ENCODE measurements at places on chromosomes 3 and 15.
A peak's percentile ranks its signal among the peaks of the same experiment; 100 is the strongest.

GRCh38 chr3:66039590-66039887 lies 821 bp upstream of the MAGI1 start:
- no peak for DNase-seq

- DNase-seq, result no peak
Measured at GRCh38 chr3:30749230-30749629, 142.8 kb downstream of the TGFBR2 start.

- no peak for DNase-seq
Measured at GRCh38 chr3:171169866-171170265, 143.3 kb upstream of the SLC2A2 start.

- DNase-seq, result no peak
Measured at GRCh38 chr3:189641776-189642175, 10.6 kb downstream of the TP63 start.

GRCh38 chr3:25781758-25782594 lies 1.3 kb downstream of the NGLY1 start:
- DNase-seq, result no peak

GRCh38 chr3:176739159-176739558 lies 458.1 kb downstream of the TBL1XR1 start:
- DNase-seq, result no peak

DNA sequence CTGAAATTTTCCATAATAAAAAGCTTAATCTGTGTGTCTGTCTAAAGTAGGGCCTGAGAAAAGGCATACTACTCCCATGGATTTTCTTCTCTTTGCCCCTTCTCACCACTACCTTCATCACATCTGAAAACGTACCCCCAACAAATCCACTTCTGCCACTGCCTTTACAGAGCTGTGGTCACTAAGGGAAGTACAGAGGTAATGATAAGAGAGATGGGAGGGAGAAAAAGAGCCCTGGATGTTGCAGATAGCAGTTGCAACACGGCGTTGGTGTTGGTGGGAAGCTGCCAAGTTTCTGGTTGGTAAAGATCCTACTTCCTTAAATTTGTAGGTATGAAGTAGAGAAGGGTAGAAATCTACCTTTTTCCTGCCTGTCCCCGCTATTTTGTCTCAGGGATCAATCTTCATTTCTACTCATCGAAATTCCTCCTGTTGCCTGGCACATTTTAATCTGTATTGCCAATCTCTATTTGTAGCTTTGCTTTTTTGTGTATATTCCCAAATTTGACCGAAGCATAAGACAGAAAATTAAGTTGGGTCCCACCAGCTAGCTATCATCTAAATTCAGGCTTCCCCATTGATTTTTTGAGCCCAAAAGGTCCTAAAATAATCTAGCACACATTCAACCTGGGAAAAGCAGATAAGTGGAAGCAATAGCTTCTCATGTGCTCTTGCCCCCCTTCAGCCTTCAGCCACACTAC lies 102.9 kb downstream of the TFDP2 start:
- DNase-seq, result no peak

DNA sequence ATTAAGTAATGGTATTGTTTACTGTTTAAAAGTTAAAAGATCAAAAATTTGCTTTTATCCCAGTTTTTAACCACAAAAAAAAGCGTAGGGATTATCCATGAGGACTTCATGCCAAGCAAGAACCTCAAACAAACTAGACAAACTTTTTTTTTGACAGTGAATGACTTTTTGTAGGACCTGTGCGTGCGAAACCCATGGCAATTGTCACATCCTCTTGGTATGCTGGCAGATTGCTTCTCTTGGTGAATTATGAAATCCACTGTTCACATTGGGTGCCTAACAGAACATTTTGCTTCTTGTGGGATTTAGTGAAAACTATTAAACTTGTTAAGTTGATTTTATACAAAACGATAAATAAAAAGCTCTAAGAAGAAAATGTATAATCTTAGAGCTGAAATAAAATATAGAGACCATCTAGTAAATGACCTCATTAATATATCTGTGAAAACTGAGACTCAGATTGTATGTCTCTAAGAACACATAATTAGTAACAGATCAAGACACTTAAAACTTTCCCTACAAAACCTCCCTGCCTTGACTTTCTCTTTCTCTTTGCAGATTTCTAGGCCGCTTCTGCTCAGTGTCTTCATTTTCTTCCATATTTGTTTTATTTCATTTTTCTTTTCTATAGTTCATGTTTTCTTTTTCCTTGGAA lies 87.3 kb upstream of the CGNL1 start:
- DNase-seq, result no peak

DNA sequence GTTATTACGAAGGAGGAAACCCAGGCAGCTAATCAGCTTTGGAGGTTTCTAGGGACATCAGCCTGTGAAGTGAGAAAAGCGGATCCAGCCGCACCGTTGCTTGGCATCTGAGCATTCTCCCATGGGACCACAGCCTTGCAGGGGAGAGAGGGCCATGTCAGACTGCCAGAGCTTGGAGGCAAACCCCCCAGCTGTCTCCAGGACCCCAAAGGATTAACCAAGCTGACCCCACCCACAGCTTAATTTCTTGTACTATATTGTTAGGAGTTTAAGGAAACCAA lies 5.1 kb downstream of the IGDCC3 start:
- DNase-seq, result no peak

GRCh38 chr3:196518966-196519717 lies 4.0 kb upstream of the SMCO1 start:
- DNase-seq, result peak; percentile 40

- no peak for DNase-seq
Measured at GRCh38 chr15:89299896-89300295, 34.7 kb downstream of the POLG start.

GRCh38 chr3:107775974-107776373 lies 253.2 kb downstream of the BBX start:
- DNase-seq, result no peak

GRCh38 chr3:189132231-189132671 lies 39.5 kb upstream of the TPRG1 start:
- DNase-seq, result peak; percentile 39

DNA sequence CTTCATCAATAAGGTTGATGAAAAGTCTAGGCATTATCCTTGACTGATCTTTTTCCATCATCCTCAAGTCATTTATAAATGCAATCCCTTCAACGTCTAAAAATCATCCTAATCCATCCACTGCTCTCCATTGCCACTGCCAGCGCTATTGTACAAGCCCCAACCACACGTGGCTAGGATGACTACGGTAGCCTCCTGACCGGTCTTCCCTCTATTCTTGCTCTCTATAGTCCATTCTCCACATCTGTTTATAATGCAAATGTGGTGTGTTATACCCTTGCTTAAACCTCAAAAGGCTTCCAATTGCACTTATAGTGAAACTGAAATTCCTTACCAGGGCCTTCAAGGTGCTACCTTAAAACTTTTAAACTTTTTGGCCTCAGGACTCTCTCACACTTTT lies 410.6 kb upstream of the ADAMTS9 start:
- no peak for DNase-seq

DNA sequence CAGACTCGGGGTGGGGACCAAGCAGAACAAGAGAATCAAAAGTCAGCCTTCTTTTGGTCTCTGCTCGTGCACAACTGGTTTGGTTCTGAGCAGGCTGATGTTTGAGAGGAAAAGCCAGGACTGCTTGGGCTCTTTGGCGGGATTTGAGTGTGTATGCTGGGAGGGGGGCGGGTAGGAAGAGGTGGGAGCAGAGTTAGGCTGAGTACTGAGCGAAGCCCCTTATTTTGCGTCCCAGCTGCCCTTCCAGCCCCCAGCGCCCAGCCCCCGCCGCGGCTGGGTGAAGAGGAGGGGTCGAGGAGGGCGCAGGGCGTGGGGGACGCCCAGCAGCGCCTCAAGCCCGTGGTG lies 153.5 kb upstream of the GOLIM4 start:
- no peak for DNase-seq

DNA sequence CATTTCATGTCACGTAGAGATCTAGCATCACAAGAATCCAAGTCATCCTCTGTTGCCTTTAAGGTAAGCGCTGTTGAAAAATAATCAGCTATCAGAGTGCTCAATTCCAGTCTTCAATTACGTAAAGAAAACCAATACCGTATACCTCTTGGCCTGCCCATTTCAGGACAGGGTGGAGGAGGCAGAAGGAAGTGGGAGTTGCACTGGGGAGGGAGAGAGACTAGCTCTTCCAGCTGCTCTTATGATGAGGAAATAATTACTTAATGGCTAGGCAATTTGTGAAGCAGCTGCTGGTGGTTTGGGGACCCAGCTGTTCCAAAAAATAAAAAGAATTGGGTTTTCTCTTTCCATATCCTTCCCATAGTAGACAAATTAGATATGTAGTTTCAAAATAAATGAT lies 365.8 kb upstream of the MCTP2 start:
- DNase-seq, result no peak

- no peak for DNase-seq
Measured at GRCh38 chr3:190449801-190450200, at the start of gene TMEM207. TSS of gene TMEM207 (minus strand) at chr3:190449901. CDS start at chr3:190449809, 92 bp downstream.

DNA sequence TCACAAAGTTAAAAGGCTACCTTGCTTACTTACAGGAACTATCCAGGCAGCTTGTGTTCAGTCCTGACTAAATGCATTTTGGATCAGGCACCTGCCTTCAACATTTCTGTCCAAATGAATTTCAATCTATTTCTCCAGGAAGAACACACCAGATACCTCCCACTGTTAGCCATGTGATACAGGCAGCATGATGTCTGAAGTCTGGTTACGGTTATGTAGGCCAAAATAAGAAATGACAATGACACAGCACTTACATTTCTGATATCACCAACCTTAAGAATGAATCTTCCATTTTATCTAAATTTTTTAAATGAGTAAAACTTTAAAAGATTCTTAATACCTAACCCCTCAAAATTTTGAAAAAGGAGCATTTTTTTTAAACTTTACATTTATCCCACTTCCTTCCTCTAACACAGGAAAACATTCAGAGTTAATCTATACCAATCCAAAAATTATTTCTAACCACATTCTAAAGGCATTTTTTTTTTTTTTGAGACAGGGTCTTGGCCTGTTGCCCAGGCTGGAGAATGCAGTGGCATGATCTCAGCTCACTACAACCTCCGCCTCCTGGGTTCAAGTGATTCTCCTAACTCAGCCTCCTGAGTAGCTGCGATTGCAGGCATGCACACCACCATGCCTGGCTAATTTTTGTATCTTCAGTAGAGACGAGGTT lies at the start of gene MAP4:
MAP4 (minus strand) TSS at position 116 of the 673 bp plus-strand sequence. CDS start 17,556 bp downstream, outside the sequence.
- no peak for DNase-seq

DNA sequence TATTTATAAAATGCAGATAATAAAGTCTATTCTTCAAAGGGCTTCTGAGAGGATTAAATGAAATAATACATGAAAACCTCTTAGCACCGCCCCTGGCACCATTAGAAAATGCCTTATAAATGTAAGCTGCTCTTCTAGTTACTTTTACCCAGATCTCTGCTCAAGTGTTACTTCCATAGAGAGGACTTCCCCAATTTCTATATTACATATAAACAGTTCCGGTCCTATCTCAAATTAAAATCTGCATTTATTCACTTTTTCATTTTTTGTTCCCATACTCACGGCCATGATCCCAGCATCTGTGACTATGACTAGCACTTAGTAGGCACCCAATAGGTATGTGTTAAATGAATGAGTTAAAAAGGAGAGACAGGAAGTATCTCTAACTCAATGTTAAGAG lies 890.9 kb upstream of the CFAP20DC start:
- no peak for DNase-seq

DNA sequence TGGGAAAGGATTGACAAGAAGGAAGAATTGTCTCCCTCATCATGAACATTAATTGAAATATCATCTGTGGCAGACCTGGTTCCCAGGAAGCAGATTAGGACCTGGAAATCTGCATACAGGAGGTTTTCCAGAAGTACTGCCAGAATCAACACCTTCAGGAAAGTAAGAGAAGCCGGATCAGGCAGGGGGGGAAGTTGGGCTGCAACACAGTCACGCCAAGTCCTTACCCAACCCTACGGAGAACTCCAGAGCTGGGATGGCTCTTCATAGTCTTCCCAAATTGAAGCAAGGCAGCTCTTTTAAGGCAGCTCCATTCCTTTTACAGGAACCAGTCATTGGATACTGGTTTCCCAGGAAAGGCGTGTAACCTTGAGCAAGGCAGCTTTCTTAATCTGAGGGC lies 35.2 kb upstream of the BFSP2 start:
- no peak for DNase-seq

GRCh38 chr15:65971741-65971995 lies 102.4 kb downstream of the RAB11A start:
- no peak for DNase-seq

GRCh38 chr15:73935547-73935946 lies 9.3 kb downstream of the LOXL1 start:
- DNase-seq, result no peak

DNA sequence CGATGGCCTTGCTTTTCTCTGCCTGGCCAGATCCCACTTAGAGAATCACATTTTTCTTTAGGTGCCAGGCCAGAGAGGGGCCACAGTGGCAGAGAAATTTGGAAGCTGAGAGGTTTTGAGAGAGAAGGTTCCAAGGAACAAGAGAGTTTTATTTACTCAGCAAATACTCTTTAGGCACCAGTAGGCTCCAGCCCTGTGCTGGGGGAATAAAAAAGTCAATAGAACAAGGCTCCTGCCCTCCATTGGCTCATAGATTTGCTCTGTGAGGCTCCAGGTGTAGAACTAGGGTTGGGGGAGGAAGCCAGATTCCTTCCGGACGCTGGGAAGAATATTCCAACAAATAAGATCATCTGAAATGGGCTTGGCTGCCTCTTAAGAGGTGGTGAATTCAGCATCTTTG lies 59.9 kb downstream of the ST8SIA2 start:
- no peak for DNase-seq

GRCh38 chr3:86737517-86737916 lies 253.4 kb downstream of the VGLL3 start:
- DNase-seq, result no peak

GRCh38 chr3:151445273-151446001 lies 15.4 kb downstream of the IGSF10 start:
- DNase-seq, result no peak

GRCh38 chr15:69358850-69359249 lies 55.3 kb upstream of the KIF23 start:
- no peak for DNase-seq

DNA sequence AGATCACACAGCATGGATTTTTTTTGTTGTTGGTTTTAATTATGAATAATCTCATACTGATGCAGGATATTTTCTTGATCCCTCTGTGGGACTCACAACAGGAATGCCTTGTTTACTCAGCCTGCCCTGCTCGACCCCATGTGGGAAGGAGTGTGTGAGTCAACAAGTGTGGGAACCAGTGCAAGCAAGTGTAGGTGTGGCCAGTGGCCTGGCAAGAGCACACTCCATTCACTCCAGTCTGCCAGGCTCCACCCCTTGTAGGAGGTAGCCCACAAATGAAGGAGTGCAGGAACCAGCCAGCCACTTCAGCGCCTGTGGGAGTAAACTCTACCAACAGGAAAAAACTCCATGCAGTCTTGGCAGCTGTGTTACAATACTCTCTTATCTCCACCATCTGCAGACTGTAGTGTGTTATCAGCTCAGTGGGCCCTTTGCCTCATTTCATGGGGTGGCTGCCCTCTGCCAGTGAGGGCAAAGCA lies 393.6 kb downstream of the OTOL1 start:
- DNase-seq, result no peak

- DNase-seq, result no peak
Measured at GRCh38 chr3:150942221-150942620, 30.3 kb downstream of the CLRN1 start.

DNA sequence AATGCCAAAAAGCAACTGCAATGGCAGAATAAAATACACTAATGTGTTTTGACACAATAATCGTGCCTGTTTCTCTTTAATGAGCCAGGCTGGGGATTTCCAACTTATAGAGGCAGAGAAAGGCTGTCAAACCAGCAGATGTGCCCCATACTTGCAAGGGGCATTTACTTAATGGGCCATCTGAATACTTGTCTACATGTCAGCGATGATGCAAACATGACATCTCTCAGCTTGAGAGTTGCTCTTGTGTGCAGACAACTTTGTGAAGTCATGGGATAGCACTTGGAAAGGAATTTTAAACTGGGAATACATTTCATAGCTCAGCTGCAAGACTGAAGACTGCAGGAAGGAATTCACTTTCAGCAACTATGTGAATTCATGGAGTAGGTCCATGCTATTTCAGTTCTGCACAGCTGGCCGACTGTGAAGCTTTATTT lies 127.4 kb upstream of the ADAMTS9 start:
- DNase-seq, result no peak

Measured in stimulated activated CD8-positive, alpha-beta memory T cell treated with anti-CD3 and anti-CD28 coated beads, Interleukin-4, amount 100 ng/mL, for 1 hour (primary cell).